ENCODE measurements at places on chromosomes 12 and 14. TPM values are rescaled to one million over a fixed set of nuclear protein-coding genes. Genes with fewer than 3 reads are reported as not detected.

Gene IL26
- not detected for total RNA-seq

Gene MFAP5
- not detected for total RNA-seq

Gene FGF6
- total RNA-seq = not detected

Gene MYF5
- not detected for total RNA-seq

Gene TAS2R9
- not detected for total RNA-seq
